Fibroblast of skin of abdomen (primary cell): ENCODE measurements at places on chromosomes 4 and X.
A peak's percentile ranks its signal among the peaks of the same experiment; 100 is the strongest.

DNA sequence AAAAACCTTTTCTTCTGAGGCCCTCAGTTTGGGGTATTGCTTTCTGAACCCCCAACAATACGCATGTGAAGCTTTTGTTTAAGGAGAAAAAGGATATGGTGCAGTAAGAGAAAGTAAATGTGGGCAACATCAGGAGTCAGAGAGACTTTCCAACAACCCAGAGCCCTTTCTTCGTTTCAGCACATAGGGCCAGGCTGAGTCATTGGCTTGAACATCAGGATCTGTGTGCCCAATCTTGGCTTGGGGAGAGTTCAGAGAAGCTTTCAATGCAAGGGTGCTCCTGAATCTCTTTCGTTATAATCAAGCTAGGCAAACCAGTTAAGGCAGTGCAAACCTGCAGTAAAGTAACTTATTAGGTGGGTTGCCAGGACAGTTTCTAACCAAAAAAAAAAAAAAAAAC is 191.2 kb downstream of the FRMPD4 start:
- DNase-seq, result no peak

GRCh38 chr4:107349732-107350131 is 313.6 kb upstream of the DKK2 start:
- no peak for DNase-seq

- DNase-seq, result no peak
Observed at GRCh38 chr4:121642876-121643585, 53.7 kb downstream of the ANXA5 start.

- DNase-seq, result no peak
Observed at GRCh38 chrX:69299951-69300714, 134.9 kb upstream of the PJA1 start.

- DNase-seq, result no peak
Observed at GRCh38 chr4:52840531-52841370, 21.4 kb upstream of the RASL11B start.

- DNase-seq, result no peak
Observed at GRCh38 chrX:138908577-138908976, 197.1 kb upstream of the FGF13 start.

- no peak for DNase-seq
Observed at GRCh38 chr4:21290562-21290961, 590.3 kb downstream of the PACRGL start.

DNA sequence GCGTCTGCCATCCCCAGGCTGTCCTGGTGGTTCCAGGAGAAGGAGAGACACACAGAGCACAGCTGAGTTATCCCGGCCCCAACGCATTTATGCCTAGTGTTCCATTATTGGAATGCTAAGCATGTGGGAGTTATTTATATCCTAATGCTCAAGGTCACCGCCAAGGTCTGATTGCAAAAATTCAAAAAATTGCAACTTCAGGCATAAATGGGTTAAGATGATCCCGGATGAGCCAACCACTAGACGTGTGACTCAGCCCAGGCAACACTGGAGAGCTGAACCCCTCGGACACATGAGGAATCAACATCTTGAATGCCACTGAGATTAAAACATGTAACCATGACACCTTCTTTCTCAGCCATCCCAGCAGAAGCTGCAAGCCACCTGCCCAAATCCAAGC is 3.8 kb upstream of the ZCCHC4 start:
- peak; percentile 57 for DNase-seq

- peak; percentile 13 for DNase-seq
Observed at GRCh38 chr4:182083671-182084410, 159.4 kb upstream of the TENM3 start.

GRCh38 chr4:86633854-86634253 is 39.7 kb downstream of the PTPN13 start:
- no peak for DNase-seq

DNA sequence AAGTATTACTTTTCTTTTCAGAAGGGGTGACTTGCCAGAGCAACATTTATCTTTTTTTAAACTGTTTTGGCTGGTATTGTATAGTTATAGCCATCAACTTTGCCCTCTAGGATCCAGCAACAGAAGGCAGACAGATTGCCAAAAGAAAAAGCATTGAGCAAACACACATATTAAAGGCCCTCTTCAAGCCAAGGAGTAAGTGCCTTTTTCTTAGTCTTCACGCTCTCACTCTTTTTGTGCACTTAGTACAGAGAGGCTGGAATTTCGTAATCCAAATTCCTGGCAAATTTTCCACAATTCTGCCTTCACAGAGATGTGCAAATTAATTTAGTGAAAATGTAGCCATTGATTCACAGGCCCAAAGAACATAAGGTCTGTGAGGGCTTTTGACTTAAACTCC is 253.1 kb upstream of the EDA2R start:
- no peak for DNase-seq

DNA sequence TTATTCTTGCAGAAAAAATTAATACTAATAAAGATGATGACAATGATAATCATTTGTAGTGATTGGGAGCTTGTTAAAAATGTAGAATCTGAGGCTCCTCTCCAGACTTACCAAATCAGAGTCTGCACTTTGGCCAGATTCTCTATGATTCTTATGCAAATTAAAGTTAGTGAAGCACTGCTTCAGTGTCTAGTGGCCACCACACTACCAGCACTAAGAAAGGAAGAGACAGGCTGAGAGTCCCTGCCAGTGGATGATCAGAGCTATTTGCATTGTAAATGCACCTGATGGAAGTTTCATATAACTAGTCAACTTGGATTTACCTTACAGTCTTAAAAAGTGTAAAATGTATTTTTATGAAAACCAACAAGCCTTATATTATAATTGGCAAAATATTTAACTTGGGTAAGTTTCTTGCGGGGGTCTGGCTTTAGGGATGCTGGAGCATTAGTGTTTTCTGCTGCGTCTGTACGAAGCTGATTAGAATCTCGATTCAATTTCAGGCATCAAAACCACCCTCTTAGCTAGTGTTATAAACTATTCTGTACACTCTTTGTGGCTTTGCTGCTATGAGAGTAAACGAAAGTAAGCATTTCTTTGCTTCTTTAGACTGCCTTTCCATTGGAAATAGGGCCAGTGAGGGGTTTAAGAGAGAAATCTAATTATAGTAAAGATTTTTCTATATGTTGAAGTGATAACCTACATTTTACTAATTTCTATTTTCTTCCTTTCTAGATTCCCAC is 114.1 kb downstream of the TLL1 start:
- no peak for DNase-seq

DNA sequence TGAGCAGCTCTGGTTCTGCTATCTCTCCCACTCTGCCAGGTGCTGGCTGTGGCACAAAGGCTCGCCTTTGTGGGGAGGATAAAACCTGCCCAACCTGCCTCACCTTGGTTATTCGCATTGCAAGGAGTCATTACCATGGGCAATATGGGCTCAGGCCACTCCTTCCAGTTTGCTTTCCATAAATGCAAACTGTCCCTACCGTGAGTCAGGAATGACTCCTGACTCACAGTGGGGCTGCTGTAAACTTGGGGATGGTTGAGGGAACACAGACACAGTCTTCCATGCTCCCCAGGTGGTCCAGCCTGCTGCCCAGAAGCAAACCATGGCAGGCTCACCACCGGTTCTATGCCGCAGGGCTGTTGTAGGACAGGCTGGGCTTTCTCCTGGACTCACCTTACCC is 36.1 kb downstream of the COQ2 start:
- DNase-seq, result no peak

DNA sequence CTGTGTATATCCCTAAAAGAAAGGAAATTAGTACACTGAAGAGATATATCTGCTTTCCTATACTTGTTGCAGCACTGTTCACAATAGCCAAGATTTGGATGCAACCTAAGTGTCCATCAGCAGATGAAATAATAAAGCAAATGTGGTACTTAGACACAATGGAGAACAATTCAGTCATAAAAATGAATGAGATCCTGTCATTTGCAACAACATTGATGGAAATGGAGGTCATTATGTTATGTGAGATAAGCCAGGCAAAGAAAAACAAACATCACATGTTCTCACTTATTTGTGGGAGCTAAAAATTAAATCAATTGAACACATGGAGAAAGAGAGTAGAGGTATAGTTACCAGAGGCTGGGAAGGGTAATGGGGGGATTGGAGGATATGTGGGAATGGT is 611.9 kb downstream of the STPG2 start:
- no peak for DNase-seq

DNA sequence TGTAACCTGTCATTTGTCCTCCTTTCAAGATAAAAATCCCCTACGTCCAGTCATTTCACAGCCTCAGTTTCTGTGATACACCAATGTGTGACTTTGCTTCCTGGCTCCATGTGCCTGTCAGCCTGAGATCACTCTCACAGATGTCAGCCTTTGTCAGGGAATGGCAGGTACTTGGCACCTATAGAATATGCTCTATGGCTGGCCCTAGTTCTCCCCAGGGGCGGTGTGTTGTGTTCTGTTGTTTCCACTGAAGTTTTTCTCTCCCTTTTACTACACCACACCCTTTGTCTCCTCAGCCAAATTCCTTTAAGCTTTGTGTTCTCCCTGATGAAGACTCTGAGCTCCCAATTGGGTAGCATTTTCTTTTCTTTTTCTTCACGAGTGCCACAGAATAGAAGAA is 81.7 kb downstream of the ALPK1 start:
- no peak for DNase-seq

DNA sequence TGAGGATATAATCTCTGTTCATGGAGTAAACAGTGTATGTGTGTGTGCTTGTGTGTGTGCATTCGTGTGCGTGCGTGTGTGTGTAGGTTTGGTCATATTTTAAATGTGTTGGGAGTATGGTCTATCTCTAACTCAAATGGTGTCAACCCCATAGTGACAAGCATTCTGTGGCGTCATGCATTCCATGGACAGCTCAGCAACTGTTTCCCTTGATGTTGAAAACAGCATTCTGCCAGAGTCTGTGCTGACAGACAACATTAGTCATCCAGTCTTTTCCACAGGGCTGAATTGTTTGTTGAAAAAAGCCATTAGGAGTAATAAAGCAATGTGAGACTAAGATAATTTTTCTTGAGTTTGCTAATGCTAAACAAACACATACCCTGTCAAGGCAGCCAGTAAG is 706.6 kb downstream of the PCDH19 start:
- peak; percentile 32 for DNase-seq

DNA sequence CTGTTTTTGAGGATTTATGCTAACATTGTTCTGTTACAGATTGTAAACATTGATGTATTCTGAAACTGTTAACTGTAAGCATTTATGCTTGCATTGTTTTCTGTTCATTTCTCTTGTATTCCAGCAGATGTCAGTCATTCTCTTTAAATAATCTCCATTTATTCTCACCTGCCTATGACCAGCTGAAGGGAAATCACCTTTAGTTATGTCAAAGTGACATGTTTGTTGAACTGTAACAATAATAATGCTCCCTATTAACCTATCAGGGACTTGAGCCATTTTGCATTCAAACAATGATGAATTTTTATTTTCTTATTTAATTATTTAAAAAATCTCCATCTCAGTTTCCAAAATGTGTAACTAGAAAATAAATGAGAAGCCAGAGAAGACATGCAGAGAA is 58.0 kb downstream of the SPCS3 start:
- DNase-seq, result no peak

DNA sequence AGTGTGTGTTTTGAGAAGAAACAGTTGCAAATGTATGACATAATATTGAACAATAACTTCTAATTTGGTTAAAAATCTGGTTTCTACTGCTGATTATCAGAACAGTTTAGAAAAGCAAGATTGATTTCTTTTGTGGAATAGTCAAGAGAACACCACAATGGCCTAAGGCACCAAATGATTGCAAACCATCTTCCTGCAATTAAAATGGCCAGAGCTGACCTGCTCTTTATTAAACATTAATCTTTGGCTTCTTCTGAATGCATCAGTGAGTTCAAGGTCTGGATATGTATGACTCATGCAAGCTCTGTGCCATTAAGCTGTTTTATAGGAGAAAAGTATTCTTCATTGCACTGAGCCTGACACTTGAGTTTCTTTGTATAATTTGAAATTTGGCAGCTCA is 107.8 kb upstream of the PDHA2 start:
- DNase-seq, result no peak

- no peak for DNase-seq
Observed at GRCh38 chrX:123562342-123563146, 170.3 kb downstream of the THOC2 start.

DNA sequence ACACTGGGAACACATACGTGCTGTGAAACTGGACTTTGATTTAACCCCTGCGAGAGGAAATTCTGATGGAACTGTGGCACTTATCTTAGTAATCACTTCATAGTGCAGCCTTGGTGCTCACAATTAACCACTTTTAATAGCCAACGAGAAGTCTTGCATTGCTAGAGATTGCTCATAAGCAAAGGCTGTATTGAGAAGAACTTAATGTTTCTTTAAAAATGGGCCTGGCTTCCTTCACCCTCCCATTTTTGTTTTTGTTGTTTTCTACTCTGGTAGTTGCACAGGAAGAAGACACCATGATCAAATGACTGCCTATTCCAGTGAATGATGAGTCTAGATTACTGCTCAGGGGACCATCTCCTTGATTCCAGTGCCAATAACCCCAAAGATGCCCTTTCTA is 52.5 kb upstream of the NKAP start:
- DNase-seq, result no peak

DNA sequence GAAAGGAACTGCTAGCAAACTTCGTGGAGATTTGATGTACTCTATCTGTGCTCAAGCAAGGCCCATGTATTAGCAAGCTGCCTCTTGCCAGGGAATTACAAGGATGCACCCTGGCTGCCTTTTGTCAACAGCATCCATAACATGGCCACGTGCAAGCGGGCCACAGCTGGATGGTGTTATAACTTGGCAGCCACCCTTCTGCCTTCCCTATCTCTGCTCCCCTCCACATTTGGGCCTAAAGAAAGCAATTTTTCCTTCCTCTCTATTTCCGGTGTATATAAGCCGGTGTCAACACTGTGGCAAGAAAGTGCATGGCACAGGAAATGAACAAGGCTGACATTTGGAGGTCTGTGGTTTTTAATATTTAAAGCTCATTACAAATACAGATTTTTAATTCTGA is 94.8 kb downstream of the CLNK start:
- DNase-seq, result peak; percentile 56

DNA sequence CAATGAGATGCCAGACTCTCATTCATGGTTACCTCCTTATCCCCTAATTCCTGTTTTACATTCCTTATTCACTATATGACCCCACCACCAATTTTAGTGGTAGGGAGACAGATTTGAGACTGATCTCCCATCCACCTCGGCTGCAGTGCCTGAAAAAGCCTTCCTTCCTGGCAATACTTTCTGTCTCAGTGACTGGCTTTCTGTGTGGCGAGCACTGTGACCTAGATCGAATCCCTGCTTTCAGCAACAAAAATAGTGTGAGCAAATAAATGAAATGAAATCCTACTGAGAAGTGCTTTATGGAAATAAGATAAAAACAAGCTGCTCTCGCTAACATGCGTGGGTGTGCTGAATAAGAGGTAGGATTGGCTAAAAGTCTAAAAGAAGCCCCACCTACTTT is 165.3 kb downstream of the GPM6A start:
- no peak for DNase-seq

DNA sequence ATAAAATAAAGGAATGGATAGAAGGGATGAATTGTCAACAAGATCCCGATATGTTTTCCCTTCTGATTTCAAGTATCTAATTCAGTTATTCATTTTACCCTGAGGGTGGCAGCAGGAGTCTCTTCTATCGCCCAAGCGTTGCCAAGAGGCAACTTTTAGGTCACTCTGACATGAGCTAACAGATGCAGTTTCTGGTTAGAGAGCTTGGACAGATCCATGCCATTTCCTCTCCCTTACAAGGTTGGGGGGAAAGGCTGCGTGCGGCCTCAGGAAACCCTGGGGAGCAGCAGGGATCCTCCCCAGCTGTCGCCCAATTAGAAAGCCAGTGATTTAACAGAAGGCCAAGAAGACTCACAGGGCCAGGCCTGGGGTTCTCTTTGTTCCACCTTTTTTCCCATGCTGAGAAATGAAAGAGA is 35.3 kb upstream of the WAS start:
- DNase-seq, result peak; percentile 48
